NCI-H1930 (cell line): ENCODE measurements at places on chromosomes 7 and 10.

DNA sequence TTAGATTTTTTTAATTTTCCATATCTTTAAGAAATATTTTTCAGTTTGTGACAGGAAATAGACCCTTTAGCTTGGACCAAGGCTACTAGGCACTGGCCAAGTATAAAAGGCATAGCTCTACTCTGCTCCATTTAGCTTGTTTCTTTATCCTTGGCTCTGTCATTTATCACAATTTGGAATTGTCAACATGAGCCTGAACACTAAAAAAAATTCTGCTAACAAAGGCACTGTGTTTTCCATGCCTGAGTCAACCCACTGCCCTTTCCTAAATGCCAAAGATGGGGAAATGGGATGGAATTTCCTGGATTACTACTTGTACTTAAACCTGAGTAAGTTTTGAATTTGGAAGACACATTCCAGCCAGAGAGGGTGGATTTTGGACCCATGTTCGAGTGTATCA lies 128.4 kb downstream of the NSUN6 start:
- no peak for DNase-seq

- DNase-seq, result no peak
Observed at GRCh38 chr10:131693766-131694165, 207.0 kb upstream of the PPP2R2D start.

- DNase-seq, result no peak
Observed at GRCh38 chr10:121288011-121288410, 310.2 kb downstream of the FGFR2 start.

GRCh38 chr7:92949748-92950147 lies 113.4 kb upstream of the CDK6 start:
- DNase-seq, result no peak

DNA sequence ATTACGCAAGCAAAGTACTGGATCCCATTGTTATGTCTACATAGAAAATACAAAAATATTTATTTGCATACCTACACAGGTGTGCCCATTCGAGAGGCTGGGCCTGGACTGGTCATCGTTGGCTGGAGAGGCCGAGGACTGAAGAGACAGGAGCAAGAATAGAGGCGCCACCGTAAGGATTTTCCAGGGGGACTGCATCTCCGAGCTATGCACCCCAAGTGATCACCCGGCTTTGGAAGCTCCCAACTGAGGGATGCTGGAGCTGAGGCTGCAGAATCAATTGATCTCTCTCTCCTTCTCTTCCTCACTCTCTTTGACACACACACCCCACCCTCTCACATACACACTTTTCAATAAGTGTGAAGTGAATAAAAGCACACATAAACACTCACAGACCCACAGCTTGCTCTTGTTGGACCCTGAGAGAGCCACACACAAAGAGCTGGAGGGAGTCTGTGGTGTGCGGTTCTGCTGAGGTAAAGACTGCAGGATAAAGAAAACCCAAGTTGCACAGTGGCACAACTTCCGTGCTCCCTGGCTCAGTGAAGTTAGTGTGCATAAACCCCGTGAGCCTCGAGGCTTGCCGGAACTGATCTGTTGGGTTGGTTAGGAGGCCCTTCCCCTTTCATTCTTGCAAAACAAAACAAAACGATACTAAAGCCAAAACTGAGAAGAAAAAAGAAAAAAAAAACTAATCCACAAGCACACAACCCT lies at the start of gene AOAH:
Gene AOAH, minus strand, starts transcription at position 544 of the 714 bp plus-strand sequence. Its CDS starts 346 bp downstream, at position 198.
- DNase-seq, result no peak

DNA sequence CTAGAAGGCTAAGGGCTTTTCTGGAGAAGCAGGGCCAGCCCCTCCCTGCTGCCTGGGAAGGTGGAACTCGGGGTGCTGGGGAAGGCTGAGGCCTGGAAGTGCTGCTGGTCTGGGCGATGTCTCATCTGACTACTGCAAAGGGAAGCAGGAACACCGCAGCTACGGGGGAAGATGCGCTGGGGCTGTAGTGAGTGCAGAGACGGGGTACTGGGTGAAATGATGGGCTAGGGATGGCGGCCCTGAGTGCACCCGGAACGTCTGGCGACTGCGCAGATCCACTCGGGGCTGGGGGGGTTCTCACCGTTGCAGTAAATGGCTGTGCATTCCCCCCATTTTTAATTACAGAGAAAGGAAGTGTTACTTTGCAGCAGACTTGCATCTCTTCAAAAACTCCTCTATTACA lies 195.4 kb upstream of the ADARB2 start:
- DNase-seq, result no peak
